NCI-H345 (cell line): ENCODE measurements at places on chromosomes 11 and 22.

- no peak for DNase-seq
Measured at GRCh38 chr11:57704932-57705331, 7.1 kb downstream of the MED19 start.

- peak; percentile 32 for DNase-seq
Measured at GRCh38 chr22:33389936-33390335, 331.8 kb upstream of the SYN3 start.

DNA sequence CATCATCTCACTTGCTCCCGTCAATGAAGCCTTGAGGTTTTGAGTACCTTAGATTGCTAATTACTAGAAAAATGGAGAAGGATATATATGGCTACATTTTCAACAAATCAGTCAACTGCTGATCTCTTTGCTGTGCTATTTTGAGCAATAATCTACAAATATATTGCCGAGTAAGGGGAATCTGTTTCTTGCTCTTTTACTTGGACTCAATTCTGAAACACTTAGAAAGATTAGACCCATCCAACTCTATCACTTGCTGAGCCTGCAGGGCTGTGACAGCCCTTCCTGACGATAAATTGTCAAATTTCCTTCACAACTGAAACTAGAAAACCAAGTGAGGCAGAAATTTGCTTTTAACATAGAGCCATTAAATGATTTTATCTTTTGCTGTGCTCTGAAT lies 16.9 kb downstream of the FEZ1 start:
- DNase-seq = no peak

DNA sequence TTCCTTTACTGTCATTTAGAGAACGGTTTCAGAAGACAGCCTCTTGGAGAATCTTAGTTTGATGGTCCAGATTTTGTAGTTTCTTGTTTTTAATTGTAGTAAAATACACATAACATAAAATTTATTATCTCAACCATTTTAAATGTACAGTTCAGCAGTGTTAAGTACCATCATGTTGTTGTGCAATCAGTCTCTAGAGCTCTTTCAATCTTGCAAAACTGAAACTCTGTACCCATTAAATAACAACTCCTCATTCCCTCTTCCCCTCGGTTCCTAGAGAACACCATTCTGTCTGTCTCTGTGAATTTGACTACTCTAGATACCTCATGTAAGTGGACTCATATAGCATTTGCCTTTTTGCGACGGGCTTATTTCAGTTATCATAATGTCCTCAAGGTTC lies 69.8 kb downstream of the GRIK4 start:
- DNase-seq = no peak
